ENCODE measurements at places on chromosomes 13 and 19.

DNA sequence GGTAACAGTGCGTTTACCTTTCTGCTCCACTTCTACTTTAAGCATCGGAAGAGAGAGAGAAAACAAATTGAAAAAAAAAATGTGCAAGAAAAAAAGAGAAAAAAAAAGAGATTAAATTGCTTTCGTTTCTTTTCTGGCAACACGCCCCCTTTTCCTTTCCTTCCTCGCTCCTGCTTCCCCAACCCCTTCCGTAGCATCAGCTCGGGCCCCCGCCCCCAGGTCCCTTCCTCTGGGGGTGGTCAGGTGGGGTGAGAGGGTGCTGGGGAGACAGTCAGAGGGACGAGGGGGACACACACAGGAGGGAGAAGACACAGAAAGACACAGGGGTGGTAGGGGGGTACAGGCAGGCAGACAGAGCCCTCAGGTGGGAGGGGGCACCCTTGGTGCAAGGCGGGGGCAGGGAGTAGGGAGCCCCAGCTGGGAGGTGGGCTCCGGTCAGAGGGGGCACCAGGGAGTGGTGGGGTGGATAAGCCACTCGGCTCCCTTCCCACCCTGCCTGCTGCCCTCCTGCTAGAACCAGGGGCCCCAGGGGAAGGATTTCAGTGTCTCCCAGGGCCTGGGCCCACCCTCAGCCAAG lies 30.7 kb upstream of the ASF1B start:
- DNase-seq: no peak

- DNase-seq: no peak
Measured at GRCh38 chr13:51614350-51614786, 30.1 kb downstream of the WDFY2 start.

DNA sequence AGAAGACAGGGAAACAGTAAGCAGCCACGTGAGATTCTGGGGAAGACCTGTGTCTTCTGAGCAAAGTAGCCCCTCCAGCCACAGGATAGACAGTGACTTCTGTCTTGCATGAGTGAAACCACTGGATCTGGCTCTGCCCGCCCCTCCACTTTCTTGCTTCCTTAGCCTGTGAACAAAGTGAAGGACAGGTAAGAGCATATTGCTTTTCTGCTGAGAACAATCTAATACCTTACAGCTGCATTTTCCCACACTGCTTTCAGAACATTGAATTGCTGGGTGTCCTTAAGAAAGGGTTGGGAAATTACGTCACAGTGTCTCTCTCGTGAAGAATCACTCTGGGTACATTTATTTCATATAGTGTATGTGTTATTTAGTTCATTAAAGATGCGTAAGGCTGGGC lies 11.1 kb downstream of the SLC25A15 start:
- no peak for DNase-seq

GRCh38 chr13:85261757-85262346 lies 537.4 kb downstream of the SLITRK6 start:
- DNase-seq: no peak

DNA sequence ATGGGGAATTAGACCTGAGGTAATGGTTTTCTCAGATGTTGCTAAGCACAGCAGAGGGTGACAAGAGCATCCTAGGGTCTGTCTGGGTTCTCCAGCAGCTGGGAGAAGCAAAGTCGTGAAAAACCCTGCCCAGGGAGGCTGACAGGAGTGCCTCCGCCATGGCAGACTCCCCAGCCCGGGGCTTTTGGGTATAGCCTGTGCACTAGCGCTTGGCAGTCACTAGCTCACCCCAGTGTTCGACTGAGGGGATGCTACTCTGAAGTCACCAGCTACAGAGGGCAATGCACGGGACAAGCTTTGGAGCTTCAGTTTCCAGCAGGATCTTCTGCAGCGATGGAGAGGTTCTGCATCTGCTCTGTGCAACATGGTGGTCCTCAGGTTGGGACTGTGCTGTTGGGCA lies 87.5 kb downstream of the ING1 start:
- DNase-seq: no peak

- no peak for DNase-seq
Measured at GRCh38 chr13:73216381-73216831, 157.6 kb downstream of the KLF5 start.

DNA sequence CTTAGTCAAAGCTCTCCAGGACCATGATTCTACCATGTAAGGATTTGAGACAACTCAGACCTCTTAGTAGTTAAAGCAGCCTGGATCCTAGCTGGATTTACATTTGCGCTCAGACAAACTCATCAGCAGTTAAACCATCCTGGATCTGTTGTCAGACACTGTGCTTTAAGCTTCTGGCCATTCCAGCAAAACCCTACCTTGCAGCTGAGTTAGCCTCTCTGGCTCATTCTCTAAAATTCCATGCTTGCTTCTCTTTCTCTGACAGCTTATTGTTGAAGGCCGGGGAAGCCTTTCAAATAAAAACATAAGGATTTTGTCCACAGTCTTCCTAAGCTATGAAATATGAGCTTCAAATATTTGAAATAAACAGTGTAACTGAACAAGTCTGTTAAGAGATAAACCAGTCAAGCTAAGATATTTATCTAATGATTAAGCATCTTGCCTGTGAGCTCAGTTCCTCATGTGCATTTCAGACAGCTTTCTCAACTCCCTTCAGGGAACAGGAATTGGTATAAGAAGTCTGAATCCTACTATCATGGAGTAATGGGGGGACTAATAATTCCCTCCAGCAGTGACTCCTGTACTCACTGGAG lies 89.3 kb downstream of the SLAIN1 start:
- no peak for DNase-seq

DNA sequence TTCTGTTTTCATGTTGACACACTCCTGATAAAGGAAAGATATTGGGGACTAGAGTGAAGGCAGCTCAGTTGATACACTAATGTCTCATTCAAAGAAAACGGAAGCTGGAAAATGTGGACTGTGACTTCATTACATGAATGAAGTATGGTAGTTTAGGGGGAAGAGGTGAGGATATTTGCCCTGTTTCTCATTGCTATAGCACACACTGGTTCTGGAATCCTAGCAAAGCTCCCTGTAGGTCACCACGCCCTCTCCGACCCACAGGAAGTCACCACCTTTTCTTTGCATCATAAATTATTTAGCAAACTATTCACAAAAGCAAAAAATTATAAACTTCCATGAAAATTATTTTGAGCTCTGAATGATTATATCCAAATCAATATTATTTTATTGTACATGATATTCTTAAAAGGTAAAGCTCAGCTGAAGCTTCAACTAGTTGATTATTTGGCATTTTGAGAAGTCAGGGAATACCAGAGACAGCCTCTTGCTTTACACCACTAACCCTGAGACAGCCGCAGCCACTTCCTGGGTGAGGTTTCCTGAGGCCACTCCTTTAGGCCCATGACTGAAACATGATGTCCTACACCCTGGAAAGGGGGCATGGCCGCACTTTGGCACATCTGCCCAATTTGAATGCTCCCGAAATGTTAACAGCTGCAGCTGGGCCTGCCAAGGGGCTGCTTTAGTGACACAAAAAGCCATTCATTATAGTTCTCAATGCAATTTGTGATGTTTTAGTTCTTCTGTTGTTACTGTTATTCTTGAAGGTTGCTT lies 50.0 kb upstream of the WDFY2 start:
- peak; percentile 15 for DNase-seq

DNA sequence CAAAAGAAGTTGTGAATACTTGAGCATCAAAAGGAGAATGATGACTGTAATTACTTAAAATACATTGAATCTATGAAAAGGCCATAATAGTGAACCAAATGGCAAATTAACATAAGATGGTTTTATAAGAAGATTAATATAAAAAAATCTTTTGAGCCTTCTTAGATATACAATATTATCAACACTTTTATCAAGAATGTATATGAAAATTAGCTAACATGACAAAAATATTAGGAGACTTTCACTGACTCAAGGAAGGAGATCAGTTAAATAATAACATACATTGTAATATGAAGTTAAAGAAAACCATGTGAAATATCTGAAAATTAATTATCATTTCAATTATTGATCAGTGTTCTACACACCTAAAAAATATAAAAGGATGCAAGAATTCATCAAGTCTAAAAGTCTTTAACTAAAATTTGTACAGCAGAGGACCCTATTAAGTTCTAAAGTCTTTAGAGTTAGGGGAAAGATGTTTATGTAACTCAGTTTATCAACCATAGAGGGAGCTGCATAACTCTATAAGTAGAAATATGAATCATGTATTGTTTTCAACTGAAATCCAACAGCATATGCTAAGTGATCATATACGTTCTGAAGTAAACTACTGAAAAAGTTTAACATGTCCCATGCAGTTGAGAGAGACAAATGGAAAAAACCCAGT lies 756.1 kb upstream of the MIR17HG start:
- no peak for DNase-seq

GRCh38 chr13:99995589-99996380 lies 14.2 kb downstream of the ZIC2 start:
- no peak for DNase-seq

GRCh38 chr19:6925386-6925785 lies 38.0 kb downstream of the ADGRE1 start:
- no peak for DNase-seq

- DNase-seq: peak; percentile 5
Measured at GRCh38 chr13:45280751-45281634, 60.0 kb downstream of the TPT1 start.

DNA sequence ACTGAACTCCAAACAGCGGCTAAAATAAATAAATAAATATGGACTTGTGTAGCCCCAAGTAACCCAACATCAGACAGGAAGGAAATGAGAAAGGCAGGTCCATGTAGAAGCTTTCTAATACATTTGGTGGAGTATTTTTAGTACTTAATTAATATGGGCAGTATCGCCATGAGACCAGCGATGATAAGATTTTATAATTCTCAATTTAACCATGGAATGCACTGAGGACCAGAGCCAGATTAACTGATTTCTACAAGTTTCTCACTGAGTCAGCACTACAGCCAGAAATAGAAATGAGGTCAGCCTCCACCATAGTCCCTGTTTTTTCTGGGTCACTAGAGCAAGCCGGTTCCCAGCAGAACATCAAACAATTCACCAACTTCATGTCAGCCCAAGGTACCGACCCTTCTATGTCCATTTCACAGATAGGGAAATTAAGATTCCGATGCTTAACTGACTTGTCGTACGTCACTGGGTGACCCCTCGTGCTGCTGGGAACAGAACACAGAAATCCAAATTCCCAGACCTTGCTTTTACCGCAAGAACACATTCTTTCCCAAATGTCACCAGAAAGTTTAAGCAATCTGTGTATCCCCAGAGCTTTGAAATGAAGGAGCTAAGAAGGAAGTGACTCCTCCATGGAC lies 90.4 kb downstream of the COL4A1 start:
- DNase-seq: no peak

DNA sequence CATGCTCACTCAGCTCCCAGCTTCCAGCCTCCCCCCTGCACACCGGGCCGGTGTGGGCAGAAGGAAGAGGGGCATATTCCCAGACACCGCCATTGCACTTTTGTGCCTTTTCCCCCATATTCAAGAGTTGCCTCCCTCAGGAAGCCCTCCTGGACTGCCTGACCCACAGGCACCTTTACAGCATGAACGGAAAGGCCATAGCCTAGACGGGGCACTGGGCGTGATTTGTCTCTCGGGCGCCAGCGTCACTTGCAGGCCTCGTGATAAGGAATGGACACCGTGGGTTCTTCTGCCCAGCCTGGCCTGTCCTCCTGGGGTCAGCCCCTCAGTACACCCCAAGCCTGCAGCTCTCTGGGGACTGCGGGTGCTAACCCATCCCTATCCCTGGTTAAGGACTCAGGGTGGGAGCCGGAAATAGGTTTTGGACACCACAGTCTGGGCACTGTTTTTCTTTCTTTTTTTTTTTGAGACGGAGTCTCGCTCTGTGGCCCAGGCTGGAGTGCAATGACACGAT lies 933 bp upstream of the UQCR11 start:
- no peak for DNase-seq

DNA sequence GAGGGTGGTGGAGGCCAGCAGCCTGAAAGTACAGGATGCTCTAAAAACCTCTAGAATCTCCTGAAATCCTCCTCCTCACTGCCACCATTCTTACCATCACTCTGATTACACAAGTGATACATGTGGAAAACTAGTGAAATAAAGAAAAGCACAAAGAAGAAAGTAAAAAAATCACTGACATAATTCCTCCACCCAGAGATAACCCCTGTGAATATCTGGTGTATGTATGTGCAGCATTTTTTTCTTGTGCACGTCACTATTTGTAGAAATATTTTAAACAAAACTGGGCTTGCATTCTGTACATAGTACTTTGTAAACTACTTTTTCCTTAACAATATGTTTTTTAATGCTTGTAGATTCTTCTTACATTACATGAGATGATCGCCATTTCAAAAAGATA lies 73.2 kb downstream of the CDADC1 start:
- DNase-seq: no peak

DNA sequence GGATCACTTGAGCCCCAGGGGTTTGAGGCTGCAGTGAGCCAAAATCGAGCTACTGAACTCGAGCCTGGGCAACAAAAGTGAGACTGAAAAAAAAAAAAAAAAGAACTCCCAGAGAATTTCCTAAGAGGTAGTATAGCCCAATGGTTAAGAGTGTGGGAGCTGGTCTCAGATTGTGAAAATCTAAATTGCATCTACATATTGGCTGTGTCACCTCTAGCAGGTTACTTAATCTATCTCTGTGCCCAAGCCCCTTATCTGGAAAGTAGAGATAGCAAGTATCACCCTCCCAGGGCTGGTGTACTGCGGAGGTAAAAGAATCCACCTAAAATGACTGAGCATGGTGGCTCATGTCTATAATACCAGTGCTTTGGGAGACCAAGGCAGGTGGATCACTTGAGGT lies 3.7 kb upstream of the PLAUR start:
- DNase-seq: no peak

DNA sequence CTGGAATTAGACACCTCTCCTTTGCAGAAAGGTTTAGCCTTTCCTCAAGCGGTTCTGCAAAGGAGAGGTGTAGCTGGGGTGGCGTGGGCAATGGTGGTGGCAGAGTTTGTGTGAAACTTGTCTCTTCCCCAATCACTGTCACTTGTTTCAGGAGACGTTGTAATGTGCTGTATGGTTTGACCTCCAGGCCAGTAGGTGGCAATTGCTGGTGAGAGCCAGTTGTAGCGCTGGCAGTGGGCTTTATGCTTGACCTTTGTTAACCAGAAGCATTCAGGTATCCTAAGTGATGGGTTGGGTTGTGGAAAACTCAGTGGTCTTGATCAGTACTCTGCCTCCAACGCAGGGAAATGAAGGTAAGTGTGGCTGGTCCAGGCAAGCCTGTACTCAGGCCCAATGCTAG lies 12.7 kb upstream of the LILRA5 start:
- DNase-seq: no peak

GRCh38 chr19:17703824-17704463 lies 15.3 kb upstream of the MAP1S start:
- DNase-seq: peak; percentile 41

- DNase-seq: no peak
Measured at GRCh38 chr13:96238861-96239260, 149.0 kb downstream of the HS6ST3 start.

DNA sequence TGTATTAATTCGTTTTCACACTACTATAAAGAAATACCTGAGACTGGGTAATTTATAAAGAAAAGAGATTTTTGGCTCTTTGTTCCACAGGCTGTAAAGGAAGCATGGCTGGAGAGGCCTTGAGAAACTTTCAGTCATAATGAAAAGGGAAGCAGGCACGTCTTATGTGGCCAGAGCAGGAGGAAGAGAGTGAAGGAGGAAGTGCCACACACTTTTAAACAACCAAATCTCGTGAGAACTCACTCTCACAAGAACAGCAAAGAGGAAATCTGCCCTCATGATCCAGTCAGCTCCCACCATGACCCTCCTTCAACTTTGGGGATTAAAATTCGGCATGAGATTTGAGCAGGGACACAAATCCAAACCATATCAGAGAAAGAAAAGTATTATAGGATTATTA lies 1255.9 kb upstream of the MIR17HG start:
- DNase-seq: no peak

GRCh38 chr19:46678110-46678732 lies 17.2 kb upstream of the DACT3 start:
- no peak for DNase-seq

GRCh38 chr19:45136507-45137178 lies 24.1 kb downstream of the NKPD1 start:
- DNase-seq: no peak

Measured in stimulated activated CD8-positive, alpha-beta memory T cell treated with anti-CD3 and anti-CD28 coated beads, Interleukin-7, amount 100 ng/mL, for 1 hour (primary cell).